ENCODE measurements at places on chromosomes 11 and 22. TPM values are rescaled to one million over a fixed set of nuclear protein-coding genes. Genes with fewer than 3 reads are reported as not detected.

DNA sequence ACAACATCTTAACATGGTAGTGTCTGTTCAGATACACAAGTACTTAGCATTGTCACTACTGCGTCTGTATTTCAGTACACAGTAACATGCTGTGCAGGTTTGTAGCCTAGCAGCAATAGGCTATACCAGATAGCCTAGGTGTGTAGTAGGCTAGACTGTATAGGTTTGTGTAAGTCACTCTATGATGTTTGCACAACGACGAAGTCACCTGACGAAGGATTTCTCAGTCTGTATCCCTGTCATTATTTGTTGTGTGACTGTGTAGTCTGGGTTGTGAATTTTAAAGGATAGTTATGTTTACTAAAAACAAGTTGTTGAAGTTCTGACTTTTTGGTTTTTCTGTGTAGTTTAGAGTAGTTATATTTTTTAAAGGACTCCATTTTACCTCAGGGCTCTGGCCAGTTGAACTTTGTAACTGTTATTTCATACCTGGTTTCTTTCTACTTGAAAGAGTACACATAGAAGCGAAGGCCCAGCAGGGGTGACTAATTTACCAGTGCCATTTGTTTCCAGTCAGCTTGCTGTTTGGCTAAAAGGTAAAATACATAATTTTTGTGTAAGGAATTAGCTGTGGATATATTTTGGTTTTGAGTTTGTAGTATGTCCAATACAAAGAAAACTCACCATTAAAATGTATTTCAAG lies 72.3 kb downstream of the PPP6R3 start:
- H3K27ac ChIP-seq = no peak overlapping the region
- H3K36me3 ChIP-seq = peaks cover 37% of the 10 kb centered on the region
- no peak overlapping the region for H3K4me3 ChIP-seq
- no peaks in the 10 kb centered on the region for H3K27me3 ChIP-seq

- H3K4me1 ChIP-seq = peaks cover 8% of the 10 kb centered on the region
- peaks cover 68% of the 10 kb centered on the region for H3K27me3 ChIP-seq
- peak overlapping the region; percentile 21 for H3K4me3 ChIP-seq
- H3K36me3 ChIP-seq = no peaks in the 10 kb centered on the region
- H3K27ac ChIP-seq = no peak overlapping the region
Observed at GRCh38 chr11:8262552-8263108, 1.0 kb downstream of the LMO1 start.

Gene CATSPERZ
- not detected for total RNA-seq

DNA sequence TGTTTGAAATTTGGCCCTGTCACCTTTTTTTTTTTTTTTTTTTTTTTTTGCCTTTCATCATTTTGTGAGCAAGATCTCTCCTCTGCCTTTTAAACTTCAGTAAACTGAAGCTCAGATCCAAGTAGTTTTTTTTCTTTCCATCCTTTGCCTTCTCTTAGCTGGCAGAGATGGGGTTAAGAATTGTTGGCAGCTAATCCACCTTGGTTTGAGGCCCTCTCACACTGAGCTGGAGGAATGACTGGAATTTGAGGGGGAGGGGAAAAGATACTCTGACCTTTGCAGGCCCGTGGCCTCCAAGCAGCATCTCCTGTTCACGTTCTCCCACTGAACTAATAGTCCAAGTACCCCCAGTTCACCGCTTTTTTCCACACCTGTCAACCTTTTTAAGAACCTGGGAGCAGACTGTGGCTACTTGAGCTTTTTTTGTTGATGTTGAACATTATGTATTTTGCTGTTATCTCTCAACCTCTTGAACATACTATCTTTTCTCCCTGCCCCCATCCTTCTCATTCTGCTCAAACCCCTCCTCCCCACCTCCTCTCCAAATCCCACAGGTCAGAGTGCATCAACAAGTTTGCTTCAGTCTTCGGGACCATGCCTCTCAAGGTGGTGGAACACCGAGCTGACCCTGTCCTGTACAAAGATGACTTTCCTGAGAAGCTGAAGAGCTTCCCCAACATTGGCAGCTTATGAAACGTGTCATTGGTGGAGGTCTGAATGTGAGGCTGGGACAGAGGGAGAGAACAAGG lies 66.2 kb downstream of the ALX4 start:
- no peak for DNase-seq
- H3K4me3 ChIP-seq = no peak overlapping the region
- no peaks in the 10 kb centered on the region for H3K4me1 ChIP-seq
- no peak overlapping the region for H3K27ac ChIP-seq
- peaks cover 18% of the 10 kb centered on the region for H3K36me3 ChIP-seq
- no peaks in the 10 kb centered on the region for H3K27me3 ChIP-seq

All from activated CD4-positive, alpha-beta T cell treated with anti-CD3 and anti-CD28 coated beads, Interleukin-2, amount 10 ng/mL, durations not matched to agents 24 days and 14 days (primary cell).